ENCODE measurements at places on chromosomes 4 and X.

GRCh38 chr4:6308899-6309643, 39.4 kb downstream of the WFS1 start:
- DNase-seq: no peak

GRCh38 chr4:116400480-116400879, 684.9 kb downstream of the TRAM1L1 start:
- DNase-seq: no peak

DNA sequence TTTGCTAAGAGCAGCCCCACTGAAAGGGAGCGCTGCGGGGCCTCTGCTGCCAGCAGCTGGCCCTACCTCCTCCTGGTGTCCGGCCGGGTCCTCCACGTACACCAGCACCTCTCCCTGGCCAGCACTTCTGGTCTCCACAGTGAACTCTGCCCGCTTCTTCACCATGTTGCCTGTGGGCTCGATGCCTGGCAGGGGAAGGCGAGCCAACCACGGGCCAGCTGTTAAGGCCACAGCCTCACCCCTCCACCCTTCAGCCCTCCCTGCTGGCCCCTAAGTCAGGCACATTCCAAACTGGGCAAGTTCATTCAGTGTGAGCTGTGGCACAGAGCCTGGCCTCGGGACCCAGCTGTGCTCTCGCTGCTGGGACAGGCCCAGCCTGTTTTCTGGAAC, 7.8 kb downstream of the FLNA start:
- no peak for DNase-seq

GRCh38 chr4:94408549-94409374, 43.0 kb upstream of the PDLIM5 start:
- DNase-seq: no peak

DNA sequence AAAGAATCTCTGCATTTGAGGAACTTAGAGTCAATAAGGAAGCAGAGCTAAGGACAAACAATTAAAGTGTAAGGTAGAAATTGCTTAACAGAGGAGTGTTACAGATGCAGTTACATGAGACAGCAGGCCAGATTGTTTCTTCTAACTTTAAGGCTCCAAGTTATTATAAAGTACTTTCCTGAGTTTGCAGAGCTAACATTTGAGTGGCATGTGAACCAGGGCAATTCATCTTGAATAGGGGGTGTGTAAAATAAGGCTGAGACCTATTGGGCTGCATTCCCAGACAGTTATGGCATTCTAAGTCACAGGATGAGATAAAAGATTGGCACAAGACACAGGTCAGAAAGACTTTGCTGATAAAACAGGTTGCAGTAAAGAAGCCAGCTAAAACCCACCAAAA, 7.6 kb upstream of the LNX1 start:
- DNase-seq: no peak

- DNase-seq: no peak
These were observed 166.2 kb downstream of the ATP10D start for GRCh38 chr4:47651231-47651630.

DNA sequence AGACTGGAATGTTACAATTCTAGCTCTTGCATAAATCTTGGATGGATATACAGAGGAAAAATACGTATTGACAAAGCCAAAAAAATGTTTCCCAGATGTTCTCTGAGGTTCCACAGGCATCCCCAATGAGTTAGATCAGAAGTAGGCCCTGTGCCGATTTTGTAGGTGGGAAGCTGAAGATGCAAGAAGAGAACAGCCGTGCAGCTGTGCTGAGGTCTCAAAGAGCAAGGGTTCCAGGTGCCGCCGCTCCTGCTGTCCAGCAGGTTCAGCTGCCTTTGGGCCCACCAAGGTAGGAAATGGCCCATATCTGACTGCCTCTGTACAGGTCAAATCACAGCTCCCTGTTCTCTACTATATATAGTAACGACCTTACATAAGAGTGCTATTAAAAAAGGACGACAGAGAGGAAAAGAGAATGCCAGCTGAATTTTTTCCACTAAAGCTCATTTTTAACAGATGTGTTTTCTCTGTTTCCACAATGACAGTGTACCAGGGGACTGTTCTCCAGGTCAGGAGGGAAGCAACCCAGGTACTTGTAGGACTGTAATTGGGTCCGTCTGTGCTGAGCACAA, 155.6 kb downstream of the CBR4 start:
- no peak for DNase-seq

GRCh38 chr4:65370709-65371108, 299.6 kb downstream of the EPHA5 start:
- no peak for DNase-seq

GRCh38 chr4:60944060-60944459, 256.1 kb upstream of the ADGRL3 start:
- no peak for DNase-seq

DNA sequence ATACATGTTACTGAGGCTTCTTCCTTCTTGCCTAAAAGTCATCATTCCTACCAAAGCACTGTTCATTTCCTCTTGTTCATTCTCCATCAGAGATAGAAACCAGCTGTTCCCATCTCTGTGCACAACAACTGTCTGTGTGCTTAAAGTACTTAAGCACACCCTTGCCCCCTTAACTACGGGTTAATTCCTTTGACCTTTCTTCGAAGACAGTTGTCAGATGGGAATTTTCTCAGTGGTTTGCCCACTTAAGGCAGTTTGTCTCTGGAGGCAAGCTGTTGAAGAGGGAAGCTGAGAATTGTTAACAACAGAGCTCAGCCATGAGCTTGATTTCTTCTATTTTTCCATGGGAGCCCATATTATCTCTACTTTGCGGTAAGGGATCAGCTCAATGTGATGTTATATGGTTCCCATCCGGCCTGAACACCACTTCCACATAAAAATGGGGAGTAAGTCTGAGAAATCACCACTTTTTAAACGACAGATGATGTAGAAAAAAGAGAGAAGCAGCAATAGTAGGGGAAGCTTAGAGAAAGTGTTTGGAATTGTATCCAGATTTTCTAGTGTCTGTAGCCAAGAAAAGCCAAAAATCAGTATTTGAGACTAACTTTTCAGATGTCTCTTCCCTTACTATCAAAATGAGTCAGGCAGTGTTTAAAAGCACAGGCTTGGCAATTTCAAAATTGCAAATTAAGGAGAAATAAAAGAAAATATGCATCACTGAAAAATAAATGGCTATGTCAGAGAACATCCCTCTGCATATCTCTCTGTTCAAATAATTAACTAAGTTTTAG, 194.4 kb downstream of the SLIT2 start:
- no peak for DNase-seq

DNA sequence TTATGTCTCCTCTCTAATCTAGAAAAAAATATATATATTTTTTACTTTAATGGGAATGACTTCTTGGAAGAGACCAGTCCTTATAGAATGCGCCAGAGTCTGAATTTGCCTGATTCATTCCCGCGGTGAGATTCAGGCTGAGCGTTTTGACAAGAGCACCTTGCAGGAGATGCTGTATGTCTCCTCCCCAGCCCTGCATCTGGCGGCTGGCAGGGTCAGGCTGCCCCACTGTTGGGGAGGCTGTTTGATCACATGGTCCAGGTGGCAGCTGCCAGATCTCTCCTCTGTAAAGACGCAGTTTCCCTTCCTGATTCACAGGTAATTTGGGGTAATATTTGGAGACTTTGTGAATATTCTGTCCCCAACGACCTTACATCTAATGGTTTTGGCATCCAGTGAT, 9.7 kb downstream of the PDZD4 start:
- no peak for DNase-seq

- no peak for DNase-seq
These were observed 750 bp downstream of the ARMCX5 start for GRCh38 chrX:102599951-102600579.

DNA sequence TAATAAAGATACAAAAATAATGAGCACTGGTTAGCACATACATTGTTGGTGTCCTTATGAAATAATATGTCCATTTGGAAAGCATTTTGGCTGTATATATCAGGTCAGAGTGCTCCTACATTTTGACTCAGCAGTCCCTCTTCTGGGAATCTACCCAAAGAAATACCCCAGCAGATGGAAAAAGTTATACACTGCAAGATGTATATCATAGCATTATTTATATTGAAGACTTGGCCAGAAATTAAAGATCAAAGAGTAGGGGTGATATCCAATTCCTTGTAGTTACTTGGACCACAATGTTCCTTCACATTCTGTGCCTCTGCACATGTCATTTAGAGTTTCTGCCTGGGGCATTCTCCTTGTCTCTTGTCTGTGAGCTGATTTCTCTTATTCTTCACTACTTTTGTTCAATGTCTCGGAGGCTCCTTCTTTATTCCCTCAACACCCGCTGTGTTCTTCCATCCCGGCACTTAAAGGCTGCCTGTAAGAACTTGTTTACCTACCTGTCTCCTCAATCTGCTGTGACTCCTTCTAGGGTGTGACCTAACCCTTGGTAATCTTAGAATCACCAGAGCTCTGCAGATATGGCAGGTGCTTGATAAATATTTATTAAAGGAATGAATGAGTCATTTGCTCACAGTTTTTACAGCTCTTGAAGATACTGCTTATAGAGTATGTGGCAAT, 3.1 kb upstream of the TSPAN5 start:
- DNase-seq: no peak

DNA sequence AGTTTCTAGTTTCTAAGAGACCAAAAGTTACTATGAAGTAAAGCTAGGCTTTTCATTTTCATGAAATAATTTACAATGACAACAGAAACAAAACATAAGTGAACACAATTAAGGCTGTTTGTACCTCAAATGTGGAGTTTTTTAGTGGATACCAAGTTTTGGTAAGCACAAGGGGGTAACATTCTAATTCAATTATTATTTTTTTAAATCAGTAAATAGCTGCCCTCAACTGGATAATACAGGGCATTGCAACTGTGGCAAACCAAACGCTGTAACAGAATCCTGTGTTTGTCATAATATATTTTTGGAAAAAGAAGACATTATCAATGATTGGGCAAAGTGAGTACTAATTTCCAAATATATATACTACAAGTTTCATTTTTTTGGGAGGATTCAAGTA, 150.3 kb downstream of the FBXW7 start:
- no peak for DNase-seq

DNA sequence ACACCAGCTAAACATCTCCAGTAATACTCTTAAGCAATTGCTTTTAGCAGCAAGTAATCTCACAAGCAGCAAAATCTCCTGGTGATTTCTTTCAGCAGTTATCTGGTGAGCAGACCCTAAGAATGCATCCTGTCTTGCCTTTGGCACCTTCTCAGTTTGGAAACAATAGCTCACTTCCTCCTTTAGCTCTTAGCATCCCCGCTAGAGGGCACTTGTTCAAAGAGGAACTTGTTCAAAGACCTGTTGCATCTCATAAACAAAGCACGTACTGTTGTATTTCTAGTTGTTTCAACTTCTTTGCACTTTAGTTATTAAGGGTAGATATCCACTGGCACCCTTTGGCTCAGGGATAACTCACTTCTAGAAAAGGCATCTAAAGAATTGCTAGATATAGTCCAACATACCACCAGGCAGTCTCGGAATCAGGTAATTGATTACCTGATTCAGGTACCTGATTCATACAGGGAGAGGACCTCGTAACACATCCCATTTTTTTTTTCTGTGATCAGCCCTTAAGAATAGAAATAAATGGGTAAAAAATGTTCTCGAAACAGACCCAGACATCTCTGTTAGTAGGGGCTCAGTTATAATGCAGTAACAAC, 81.9 kb upstream of the QRFPR start:
- no peak for DNase-seq

- no peak for DNase-seq
These were observed 68.4 kb downstream of the GATB start for GRCh38 chr4:151692443-151692782.

DNA sequence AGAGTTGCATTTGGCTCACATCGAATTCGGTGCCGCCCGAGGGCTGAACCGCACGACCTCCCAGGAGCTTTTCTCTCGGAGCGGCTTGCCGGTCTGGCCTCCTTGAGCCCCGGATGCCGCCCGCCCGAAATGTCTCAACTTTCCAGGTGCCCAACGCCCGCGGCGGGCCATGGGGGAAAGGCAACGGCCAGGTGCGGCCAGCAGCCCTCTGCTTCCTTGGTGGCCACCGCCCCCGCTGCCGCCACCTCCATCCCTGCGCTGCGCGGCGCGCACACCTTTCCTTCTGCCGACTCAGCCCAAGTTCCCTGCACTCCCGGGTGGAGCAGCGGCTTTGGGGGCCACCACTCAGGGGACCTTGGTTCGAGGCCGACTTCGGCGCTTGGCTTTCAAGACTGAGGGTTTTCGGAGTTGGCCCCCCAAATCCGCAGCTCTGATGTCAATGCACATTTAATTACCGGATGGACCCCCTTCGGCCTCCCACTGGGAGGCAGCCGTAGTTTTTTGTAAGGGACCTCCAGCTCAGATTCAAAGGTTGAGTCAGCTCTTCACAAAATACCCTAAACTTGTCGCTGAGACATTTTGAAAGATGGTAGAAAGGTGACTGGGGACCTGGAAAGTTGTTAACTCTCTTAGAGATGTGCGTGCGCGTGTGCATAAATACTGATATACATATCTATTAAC, 1.1 kb downstream of the AFF2 start:
- no peak for DNase-seq
